ENCODE measurements at places on chromosomes 1 and 21. TPM values are rescaled to one million over a fixed set of nuclear protein-coding genes. Genes with fewer than 3 reads are reported as not detected.

- H3K4me1 ChIP-seq, result peaks cover 37% of the 10 kb centered on the region
- DNase-seq, result peak; percentile 34
- H3K4me3 ChIP-seq, result peak overlapping the region; percentile 28
- H3K27ac ChIP-seq, result no peak overlapping the region
- H3K36me3 ChIP-seq, result no peaks in the 10 kb centered on the region
Measured at GRCh38 chr1:229410692-229411433, 23.0 kb downstream of the ACTA1 start.

- DNase-seq, result peak; percentile 87
- H3K4me1 ChIP-seq, result peaks cover 8% of the 10 kb centered on the region
- peaks cover 21% of the 10 kb centered on the region for H3K36me3 ChIP-seq
- H3K27me3 ChIP-seq, result no peaks in the 10 kb centered on the region
- no peak overlapping the region for H3K27ac ChIP-seq
Measured at GRCh38 chr1:222455188-222455879, 92.6 kb downstream of the HHIPL2 start.

DNA sequence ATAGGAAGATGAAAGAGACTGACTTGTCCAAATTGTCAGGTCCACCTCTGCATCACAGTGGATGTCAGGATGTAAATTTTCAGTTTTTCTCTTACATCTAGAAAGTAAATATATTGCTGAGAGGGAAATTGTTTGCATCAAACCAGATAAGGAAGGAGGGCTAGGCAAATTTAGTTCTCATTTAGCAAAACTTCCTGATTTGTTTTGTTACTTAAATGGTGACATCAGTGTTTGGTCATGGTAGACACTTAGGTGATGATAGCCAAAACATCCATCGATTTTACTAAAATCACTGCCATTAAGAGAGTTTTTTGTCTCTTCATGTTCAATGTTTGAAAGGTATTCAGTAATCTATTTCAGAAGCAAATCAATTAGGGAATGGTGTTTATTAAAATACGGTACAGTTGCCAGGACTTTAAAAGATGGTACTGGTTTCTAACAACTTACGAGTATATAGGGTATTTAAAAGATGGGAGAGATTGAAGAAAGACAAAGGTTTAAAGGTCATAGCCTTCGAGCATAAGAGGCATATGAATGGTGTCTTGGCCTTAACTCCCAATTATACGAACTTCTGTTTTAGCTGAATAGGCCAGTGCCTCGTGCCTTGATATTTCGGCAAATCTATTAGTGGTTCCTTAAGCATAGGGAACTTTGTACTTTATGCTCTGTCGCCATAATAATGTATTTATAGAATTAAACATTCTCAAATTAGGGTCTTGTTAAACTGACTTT, 3.0 kb downstream of the IER5 start:
- H3K27ac ChIP-seq, result no peak overlapping the region
- 0 out of 2 replicates have a peak, but pooled peaks cover 7% of the 10 kb centered on the region for H3K36me3 ChIP-seq
- peaks cover 54% of the 10 kb centered on the region for H3K4me1 ChIP-seq
- H3K27me3 ChIP-seq, result peaks cover 38% of the 10 kb centered on the region
- peak overlapping the region; percentile 94 for H3K4me3 ChIP-seq
- DNase-seq, result no peak

DNA sequence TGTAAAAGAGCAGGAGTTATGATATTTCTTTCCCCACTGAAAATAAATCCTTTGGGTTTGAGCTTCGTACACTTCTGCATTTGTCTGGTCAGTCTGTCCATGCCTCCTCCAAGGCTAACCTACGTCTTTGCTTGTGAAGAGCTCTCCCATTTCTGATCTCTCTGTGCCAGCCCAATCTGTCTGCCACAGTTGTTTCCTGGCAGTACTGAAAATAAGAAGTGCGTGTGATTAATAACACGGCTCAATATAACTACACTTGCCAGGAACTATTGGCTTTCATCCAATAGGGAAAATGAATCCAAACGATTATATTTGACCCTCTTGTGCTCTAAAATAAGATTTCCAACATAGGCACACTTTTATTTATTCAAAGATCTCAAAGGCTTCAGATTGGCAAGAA, 19.2 kb upstream of the COL24A1 start:
- H3K4me1 ChIP-seq, result no peaks in the 10 kb centered on the region
- H3K36me3 ChIP-seq, result no peaks in the 10 kb centered on the region
- H3K4me3 ChIP-seq, result no peak overlapping the region
- DNase-seq, result no peak
- H3K27me3 ChIP-seq, result no peaks in the 10 kb centered on the region

GRCh38 chr1:58000821-58001220, 545.7 kb downstream of the OMA1 start:
- no peak overlapping the region for H3K27ac ChIP-seq
- no peak overlapping the region for H3K4me3 ChIP-seq
- no peak for DNase-seq

DNA sequence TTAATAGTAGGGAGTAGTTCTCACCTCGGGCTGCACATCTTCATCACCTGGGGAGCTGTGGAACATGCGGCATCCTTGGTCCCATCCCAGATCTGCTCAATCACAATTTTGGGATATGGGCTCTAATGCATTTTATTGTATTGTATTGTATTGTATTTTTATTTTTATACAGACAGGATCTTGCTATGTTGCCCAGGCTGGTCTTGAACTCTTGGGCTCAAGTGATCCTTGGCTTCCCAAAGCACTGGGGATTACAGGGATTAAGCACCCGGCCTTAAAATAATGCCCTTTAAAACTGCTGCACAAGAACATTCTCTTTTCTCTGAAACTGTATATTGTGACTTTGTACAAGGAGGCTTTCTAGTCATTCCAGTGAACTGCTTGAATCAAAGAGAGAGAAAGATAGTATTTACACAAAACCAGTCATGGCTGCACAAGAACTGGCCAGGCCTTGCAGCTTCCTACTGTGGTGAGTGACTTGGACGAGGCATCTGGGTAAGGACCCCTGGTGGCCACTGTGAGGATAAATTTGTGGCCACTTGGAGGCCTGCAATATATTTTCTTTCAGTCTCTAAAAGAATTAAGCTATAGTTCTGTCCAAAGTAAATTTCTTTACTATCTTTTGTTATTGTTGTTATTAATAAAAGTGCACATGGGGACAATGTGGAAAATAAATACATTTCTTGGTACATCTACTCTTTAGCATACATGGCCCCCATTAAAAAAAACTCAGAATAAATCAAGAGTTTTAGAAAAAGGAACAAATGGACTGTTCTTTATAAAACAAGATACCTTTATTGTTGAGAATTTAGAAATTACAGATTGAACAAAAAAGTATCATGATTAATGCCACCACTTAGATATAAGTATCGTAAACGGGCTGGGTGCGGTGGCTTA, 48.0 kb downstream of the TBCE start:
- H3K4me3 ChIP-seq, result no peak overlapping the region
- no peak overlapping the region for H3K27ac ChIP-seq
- peak; percentile 69 for DNase-seq
- peaks cover 4% of the 10 kb centered on the region for H3K4me1 ChIP-seq

GRCh38 chr1:94551449-94551848, 9.9 kb upstream of the F3 start:
- no peak overlapping the region for H3K27ac ChIP-seq
- H3K36me3 ChIP-seq, result no peaks in the 10 kb centered on the region
- DNase-seq, result no peak
- H3K27me3 ChIP-seq, result no peaks in the 10 kb centered on the region
- H3K4me1 ChIP-seq, result peaks cover 49% of the 10 kb centered on the region

- H3K27me3 ChIP-seq, result no peaks in the 10 kb centered on the region
- H3K27ac ChIP-seq, result no peak overlapping the region
- peaks cover 49% of the 10 kb centered on the region for H3K4me1 ChIP-seq
- H3K4me3 ChIP-seq, result no peak overlapping the region
- H3K36me3 ChIP-seq, result peaks cover 13% of the 10 kb centered on the region
Measured at GRCh38 chr1:79497193-79497773, 490.8 kb upstream of the ADGRL4 start.

DNA sequence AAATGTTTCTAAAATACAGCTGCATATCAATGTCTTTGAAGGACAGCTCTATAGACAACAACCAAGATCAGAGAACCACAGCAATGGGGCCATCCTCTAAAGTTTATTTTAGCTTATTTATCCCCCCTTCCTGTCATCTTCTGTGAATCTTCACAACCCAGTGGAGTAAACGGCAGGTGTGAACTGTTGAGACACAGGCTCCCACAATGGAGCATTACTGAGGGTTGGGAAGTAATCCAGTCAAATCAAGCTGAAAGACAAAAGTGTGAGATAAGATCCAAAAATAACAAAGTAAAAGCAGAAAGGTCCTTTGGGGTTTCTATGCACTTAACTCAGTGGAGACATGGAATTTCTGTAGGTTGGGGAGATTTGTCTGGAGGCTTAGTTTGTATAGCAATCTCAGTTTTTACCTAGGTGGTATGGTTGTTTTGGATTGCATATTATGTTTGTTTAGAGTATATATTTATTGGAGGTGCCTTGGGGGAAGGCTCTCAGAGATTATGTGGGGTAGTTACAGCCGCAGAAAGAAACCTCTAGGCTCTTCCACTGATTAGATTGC, 286.9 kb upstream of the ADGRL2 start:
- H3K4me3 ChIP-seq, result no peak overlapping the region
- H3K27ac ChIP-seq, result peak overlapping the region; percentile 0

- H3K4me3 ChIP-seq, result no peak overlapping the region
- H3K4me1 ChIP-seq, result no peaks in the 10 kb centered on the region
- H3K36me3 ChIP-seq, result no peaks in the 10 kb centered on the region
- no peak for DNase-seq
- H3K27ac ChIP-seq, result no peak overlapping the region
- no peaks in the 10 kb centered on the region for H3K27me3 ChIP-seq
Measured at GRCh38 chr1:219506473-219506899, 106.4 kb downstream of the ZC3H11B start.

- no peak overlapping the region for H3K27ac ChIP-seq
- H3K36me3 ChIP-seq, result no peaks in the 10 kb centered on the region
- no peak overlapping the region for H3K4me3 ChIP-seq
- H3K4me1 ChIP-seq, result peaks cover 33% of the 10 kb centered on the region
- no peak for DNase-seq
Measured at GRCh38 chr1:218496561-218496960, 151.4 kb downstream of the TGFB2 start.

DNA sequence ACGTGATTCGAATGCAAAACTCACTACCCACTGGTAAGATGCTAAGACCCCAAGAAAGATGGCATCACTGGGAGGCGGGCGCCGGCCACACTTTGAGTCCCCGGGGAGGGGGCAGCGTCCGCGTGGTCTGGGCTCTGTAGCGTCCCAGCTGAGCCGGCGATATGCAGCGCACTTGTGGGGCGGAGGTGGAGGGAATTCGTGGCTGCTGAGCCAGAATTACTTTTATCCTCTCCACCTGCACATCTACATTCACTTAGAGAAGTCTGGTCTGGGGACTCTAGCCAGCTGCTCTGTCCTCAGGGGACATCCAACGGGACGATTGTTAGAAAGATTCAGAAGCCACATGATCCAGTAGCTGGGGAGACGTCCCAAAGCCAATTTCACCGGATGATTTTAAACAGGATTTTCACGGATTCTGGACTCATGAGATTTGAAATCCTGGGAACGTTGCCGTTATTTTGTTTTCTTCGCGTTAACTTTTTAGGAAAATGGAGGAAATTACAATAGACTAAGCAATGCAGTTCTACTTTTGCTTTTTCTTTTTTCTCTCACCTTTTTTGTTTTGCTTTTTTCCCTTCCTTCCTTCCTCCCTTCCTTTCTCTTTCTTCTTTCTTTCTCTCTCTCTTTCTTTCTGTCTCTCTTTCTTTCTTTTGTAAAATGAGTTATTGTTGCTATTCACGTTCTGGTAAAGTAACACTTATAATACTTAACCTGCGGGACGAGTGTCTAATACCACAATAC, 1.3 kb downstream of the JAM2 start:
- peaks cover 17% of the 10 kb centered on the region for H3K4me1 ChIP-seq
- peaks cover 35% of the 10 kb centered on the region for H3K27me3 ChIP-seq
- H3K36me3 ChIP-seq, result no peaks in the 10 kb centered on the region

GRCh38 chr1:172928412-172928811, 122.3 kb downstream of the TNFSF18 start:
- DNase-seq, result no peak
- H3K4me3 ChIP-seq, result no peak overlapping the region
- no peaks in the 10 kb centered on the region for H3K36me3 ChIP-seq
- H3K27ac ChIP-seq, result no peak overlapping the region
- H3K27me3 ChIP-seq, result no peaks in the 10 kb centered on the region

NTNG1 gene
- total RNA-seq, result 2.3 TPM

SMCP gene
- total RNA-seq, result not detected

RIIAD1 gene
- total RNA-seq, result not detected

C1orf94 gene
- total RNA-seq, result 5.5 TPM

ANGPTL7 gene
- total RNA-seq, result not detected
